ENCODE measurements at places on chromosomes 6 and 20.

DNA sequence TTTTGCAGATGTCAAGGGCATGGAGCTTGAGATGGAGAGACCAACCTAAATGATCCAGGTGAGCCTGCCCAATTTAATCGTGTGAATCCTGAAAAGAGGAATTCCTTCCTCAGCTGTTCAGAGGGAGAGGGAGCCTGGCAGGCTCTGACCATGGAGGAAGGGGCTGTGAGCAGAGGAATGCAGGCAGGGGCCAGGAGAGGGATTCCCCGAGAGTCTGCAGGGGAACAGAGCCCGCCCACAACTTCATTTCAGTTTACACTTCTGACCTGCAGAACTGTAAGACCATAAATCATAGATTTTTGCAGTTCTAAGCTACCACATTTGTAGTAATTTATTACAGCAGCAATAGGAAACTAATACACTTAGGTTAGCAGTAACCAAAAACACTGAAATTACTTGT, 164.1 kb downstream of the TBXT start:
- no peak for DNase-seq

DNA sequence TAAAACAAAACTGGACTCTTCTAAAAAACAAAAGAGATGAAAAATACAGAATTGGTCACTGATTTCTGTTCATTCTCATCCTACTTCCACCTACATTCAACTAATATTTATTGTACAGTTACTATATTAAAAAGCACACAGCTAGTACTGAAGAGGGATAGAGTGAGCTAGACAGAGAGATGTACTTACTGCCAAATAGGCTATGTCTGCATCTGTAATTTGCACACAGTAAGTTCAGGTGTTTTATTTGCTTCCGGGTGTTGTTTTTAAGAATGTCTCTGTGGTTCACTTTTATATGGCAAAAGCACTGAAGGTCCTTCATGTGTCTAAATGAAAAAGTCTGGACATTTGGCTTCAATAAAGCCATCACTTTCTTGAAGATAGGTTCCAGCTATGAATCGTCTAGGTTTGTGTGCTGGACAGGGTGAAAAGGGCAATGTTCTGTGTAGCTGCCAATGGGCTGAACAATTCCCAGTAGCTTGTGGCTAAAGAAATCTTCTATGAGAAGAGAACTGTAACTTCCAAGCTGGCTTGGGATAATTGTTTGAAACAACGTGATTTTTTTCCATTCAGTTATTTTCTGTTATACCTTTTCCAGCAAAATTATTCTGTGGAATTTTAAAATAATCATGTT, 47.3 kb downstream of the EPB41L2 start:
- no peak for DNase-seq

DNA sequence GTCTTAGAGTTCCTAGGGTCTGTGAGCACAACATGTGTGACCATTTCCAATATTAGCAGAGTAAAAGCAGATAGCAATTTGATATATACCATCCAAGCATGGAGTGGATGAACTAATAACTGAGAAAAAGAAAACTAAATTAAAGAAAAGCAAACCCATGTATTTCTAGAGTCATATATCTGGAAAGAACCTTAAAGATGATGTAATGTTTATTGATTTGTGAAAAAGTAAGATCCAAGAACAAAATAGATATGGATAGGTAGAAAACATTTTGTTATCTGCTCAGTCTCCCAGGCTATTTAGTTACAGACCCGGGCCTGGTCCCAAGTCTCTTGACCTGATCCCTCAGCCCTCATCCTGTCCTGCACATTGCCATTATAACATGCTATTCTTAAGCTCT, 526.8 kb downstream of the EPM2A start:
- no peak for DNase-seq

DNA sequence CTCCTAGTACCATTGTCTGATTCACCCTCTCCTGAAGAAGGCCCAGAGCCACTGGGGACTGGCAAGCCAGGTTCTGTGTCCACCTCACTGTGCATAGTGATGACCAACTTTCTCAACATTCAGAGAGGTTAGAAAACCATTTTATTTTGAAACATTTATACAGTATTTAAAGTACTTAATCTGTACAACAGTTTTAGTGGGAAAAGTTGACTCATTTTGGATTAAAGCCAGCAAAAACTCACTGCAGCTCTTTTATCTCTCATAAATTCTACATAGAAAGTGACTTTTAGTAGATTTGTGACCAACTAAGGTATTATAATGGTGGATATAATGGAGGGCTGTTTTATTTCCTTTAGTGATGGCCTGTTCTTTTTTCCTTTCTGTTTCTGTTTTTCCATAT, 9.7 kb downstream of the TULP4 start:
- no peak for DNase-seq

DNA sequence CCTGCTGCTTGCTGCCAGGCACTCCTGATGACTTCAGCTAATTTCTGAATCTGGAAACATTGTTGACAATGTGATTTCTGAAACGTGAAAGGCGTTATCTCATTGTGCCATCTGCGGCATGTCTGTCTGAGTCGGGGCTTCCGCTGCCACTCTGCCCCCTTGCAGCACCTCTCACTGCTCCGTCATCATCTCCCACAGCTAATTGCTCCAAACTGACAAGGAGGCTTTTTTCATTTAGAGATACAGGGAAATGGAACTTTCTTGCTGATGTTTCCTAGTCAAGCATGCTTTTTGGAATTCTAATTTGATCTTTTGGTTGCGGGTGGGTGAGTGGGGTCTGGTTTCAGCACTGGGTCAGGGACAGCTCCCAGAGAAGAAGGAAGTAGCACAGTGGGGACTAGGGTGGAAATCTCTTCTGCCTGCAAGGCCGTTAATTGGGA, 233.5 kb downstream of the DHX35 start:
- no peak for DNase-seq

GRCh38 chr6:132400883-132401617, at the start of gene MOXD1:
MOXD1 (minus strand) TSS chr6:132401475; CDS start chr6:132401426, 49 bp downstream.
- no peak for DNase-seq

DNA sequence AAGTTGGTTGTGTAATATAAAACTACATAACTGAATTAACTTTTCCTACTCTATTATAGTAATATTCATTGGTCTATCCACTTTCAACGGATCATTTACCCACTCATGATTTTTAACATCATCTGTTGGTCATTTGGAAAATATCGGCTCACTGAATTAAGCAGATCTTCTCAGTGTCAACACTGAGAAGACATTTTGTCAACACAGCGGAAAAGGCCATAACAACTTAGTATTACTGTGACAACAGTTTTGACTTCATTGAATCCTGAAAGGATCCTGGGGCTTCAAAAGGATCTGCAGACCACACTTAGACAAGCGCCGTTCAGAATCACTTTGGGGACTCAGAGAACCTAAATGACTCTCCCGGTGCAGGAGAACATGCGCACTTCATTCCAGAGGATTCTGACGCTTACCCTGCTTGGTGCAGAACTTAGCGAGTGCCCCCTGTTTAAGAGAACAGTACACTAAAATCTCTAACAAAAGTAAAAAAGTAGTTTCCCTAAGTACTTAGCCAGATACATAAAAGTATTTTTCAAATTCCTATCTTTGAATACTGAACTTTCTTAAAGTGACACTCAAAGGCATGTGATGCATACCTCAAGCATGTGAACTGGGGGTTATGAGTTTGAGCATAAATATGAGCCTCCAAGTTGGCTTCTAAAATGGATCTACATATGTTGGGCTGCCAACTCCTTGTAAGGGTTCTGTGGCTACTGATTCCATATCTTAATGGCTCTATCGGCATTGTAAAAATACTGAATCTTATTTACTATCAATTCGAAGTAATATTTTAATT, 4.0 kb downstream of the ZBTB2 start:
- DNase-seq: no peak

DNA sequence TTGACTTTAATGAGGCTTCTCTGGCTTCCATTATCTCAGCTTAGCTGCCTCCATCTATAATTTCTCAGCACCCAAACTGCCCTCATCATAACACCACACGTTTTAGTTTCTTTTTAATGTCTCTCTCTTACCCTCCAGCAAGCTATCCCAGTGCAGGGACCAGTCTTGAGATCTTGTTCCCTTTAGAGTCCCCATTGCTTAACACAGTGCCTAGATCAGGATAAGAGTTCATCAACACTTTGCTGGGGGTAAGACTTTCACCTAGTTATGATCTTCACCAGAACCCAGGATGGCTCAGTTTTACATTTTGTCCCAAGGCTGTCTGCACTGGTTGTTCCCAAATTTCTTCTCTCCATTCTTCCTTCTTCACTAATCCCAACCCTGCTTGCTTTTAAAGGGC, 126.1 kb downstream of the OR2B2 start:
- DNase-seq: no peak

GRCh38 chr6:10413850-10414738, 780 bp downstream of the TFAP2A start:
- no peak for DNase-seq

- no peak for DNase-seq
These were observed 35.5 kb downstream of the ASCC3 start for GRCh38 chr6:100845676-100846075.

DNA sequence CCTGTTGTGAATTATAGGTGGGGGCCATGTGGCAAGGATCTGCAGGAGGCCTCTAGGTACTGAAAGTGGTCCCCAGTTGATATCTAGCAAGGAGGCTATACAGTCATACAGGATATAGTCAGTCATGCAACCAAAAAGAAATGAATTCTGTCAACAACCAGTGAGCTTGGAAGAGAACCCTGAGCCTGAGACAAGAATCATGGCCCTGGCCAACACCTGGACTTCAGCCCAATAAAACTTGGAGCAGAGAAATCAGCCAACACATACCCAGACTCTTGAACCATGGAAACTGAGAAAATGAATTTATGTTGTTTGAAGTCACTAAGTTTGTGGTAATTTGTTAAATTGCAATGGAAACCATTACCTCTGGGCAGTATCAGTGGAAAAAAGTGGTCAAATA, 370.2 kb downstream of the KIF16B start:
- DNase-seq: no peak

GRCh38 chr6:111809264-111809663, 64.0 kb downstream of the FYN start:
- no peak for DNase-seq

- DNase-seq: no peak
These were observed 64.8 kb upstream of the BEND6 start for GRCh38 chr6:56890066-56890465.

- DNase-seq: no peak
These were observed 43.2 kb upstream of the TXNDC5 start for GRCh38 chr6:7953753-7954152.

GRCh38 chr20:62287759-62288534, 14.8 kb upstream of the ADRM1 start:
- no peak for DNase-seq

- no peak for DNase-seq
These were observed 643.0 kb upstream of the CITED2 start for GRCh38 chr6:140017470-140017869.

- DNase-seq: no peak
These were observed 76.0 kb upstream of the SHLD1 start for GRCh38 chr20:5674176-5674660.

DNA sequence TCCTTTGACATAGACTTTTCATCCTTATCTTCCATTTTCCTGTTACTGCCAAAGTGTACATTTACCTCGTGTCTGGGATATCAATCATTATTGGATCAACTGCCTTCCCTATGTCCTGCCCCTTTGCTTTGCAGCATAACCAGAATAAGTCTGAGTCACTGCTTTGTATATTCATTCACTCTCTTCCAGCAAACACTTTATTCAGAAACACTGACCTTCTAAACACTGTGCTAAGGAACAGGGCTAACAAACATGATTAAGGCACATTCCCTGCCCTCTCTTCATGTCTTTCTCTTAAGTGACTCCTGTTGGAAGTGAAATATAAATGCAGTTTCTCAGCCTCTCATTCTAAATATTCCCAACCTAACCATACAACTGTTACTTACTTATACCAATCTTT, 66.9 kb downstream of the COL19A1 start:
- no peak for DNase-seq

- DNase-seq: peak; percentile 34
These were observed 16.4 kb downstream of the ZNF311 start for GRCh38 chr6:28988536-28989311.

- no peak for DNase-seq
These were observed 23.7 kb upstream of the SIRT5 start for GRCh38 chr6:13550656-13551055.

DNA sequence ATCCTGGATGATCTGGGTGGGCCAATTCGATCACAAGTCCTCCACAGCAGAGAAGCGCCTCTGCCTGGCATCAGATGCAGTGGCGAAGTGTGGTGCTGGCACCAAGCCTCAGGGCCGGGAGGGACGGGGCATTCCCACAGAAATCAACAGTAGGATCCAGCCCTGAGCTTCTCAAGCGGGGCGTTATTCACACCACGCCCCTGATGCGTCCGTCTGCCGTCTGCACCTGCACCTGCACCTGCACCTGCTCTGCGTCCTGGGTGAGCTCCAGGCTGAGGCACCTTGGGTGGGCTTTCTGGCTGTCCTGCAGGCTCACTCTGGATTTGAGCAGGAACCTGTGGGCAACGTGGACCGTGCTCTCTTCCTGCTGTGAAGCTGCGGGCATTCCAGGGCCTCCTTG, 13.8 kb upstream of the NTSR1 start:
- DNase-seq: no peak

DNA sequence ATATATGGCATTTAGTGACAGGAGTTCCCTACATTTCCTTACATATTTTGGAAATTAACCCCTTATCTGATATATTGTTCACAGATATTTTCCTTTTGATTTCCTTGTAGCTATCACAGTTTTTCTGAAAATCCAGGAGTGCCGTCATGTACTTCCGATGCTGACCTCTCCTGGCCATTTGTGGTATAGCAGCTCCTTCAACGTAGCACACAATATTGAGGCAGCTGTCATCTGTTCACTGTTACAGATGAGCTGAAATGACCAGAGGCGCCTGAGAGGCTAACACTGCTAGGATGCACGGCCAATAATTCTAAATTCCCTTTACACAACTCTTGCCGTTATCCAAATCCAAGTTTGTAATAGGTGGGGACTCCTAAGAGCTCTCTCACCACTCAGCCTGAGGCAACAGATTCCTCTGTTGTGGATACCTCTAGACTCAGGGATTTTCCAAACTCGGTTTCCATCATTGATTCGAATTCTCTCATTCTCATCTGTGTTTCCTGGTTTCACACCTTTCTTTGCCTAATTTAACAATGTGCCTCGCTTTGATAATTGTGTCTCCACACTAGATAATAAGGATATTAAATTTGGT, 53.0 kb downstream of the MMUT start:
- peak; percentile 5 for DNase-seq

GRCh38 chr6:94300424-94301144, 881.2 kb upstream of the EPHA7 start:
- DNase-seq: no peak

- DNase-seq: no peak
These were observed 9.8 kb downstream of the RGS17 start for GRCh38 chr6:153121311-153121710.

GRCh38 chr20:33005908-33006775, 1.4 kb upstream of the BPIFB2 start:
- no peak for DNase-seq

DNA sequence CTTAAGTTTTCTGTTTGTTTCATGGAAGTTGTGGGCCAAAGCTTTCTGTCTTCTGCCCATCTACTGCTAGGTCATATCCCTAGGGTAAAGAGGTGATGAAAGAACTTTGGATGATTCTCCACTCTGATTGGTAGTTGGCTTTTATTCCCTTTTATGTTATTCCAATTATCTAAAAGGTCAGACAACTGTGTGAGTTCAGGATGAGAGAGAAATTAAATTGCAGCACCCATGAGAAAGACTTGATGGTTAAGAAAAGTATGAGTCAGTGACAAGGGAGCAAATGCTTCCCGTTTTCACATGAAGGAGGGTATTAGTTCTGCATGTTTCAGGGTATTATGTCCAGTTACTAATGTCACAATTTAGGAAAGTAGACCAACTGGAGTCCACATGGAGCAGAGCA, 136.3 kb downstream of the CD109 start:
- no peak for DNase-seq

- DNase-seq: no peak
These were observed 52.7 kb downstream of the KDM1B start for GRCh38 chr6:18207949-18208348.
